IMR-90 (cell line): ENCODE measurements at places on chromosomes 11 and 22.
A peak's percentile ranks its signal among the peaks of the same experiment; 100 is the strongest.

- DNase-seq: no peak
Measured at GRCh38 chr22:38062791-38063190, 5.6 kb downstream of the PICK1 start.

DNA sequence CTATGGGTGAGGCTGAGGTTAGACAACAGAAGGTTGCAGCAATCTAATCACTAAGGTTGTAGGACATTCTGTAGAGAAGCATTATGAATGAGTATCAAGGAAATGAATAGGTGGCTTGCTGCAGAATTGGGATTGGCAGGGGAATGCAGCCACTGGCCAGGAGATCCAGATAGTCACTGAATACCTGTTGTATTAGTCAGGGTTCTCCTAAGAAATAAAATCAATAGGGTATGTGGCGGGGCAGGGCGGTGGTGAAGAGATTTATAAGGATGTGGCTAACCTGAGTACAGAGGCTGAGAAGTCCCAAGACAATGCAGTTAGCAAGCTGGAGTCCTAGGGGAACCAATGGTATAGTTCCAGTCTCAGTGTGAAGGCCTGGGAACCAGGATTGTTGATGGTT lies 163.0 kb downstream of the SPON1 start:
- no peak for DNase-seq

- DNase-seq: peak; percentile 82
Measured at GRCh38 chr11:62004473-62004872, 37.0 kb upstream of the FTH1 start.

DNA sequence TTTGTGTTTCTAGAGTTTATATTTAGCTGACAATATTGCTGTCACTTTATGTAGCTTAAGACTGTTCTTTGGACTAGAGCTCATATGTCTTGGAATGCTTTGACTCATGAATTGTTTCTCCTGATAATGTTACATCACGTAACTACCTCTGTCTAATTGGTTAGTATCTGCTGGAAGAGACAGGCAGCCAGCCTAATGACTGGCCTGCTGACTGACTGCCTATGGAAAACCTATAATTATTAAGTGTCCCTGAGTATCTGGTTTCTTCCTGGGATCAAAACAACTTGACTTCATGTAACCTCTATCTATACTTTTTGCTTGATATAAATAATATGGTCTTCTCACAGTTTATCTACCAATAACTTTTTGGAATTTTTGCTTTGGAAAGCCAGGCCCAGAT lies 9.4 kb downstream of the SOX6 start:
- peak; percentile 83 for DNase-seq

DNA sequence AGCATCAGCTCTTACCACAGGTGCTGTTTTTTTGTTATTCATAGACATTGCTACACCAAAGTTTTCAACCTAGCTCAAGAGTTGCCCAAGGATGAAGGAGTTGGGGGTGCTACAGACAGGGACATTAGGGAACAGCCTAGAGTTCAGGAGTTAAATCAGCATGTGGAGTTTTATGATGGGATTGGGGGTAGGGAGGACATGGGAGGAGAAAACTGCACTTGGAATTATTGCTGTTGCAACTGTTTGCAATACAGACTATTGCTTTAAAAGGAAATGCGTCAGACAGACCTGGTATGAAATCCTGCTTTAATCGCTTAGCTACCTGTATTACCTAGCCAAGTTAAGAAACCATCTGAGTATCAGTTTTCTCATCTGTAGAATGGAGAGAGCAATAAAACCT lies 6.3 kb downstream of the TMA7B start:
- no peak for DNase-seq
